HT1080 (cell line): ENCODE measurements at places on chromosomes 4 and X.

GRCh38 chr4:17817027-17817426 is 6.2 kb downstream of the NCAPG start:
- DNase-seq, result no peak

DNA sequence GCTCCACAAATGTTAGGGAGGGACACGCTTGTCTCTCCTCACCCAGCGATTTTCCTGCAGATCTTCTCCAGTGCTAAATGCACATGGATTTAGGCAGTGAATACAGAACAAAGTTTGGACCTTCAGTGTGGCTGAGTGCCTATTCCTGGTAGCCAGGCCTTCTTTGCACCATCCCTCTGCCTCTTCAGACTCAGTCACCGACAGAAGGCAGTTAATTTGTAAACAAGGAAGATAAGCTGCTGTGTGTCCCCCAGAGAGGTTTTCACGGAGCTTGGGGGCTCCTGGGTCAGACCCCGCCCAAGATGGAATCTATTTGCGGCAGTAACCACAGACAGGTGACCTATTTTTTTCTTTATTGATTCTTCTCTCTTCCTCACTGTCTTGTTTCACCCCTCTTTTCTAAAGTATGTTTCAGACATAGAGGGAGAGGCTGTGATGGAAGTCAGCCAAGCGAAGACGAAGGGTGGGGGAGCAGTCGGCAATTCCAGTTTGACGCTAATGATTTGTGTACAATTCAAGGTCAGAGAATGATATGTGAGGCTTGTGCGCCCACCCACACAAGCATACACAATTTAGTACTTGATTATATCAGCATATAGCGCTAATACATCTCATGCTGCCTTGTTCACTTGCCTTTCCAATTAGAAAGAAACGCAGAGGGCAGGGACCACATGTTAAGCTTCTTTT is 200.8 kb downstream of the MGST2 start:
- DNase-seq, result no peak

DNA sequence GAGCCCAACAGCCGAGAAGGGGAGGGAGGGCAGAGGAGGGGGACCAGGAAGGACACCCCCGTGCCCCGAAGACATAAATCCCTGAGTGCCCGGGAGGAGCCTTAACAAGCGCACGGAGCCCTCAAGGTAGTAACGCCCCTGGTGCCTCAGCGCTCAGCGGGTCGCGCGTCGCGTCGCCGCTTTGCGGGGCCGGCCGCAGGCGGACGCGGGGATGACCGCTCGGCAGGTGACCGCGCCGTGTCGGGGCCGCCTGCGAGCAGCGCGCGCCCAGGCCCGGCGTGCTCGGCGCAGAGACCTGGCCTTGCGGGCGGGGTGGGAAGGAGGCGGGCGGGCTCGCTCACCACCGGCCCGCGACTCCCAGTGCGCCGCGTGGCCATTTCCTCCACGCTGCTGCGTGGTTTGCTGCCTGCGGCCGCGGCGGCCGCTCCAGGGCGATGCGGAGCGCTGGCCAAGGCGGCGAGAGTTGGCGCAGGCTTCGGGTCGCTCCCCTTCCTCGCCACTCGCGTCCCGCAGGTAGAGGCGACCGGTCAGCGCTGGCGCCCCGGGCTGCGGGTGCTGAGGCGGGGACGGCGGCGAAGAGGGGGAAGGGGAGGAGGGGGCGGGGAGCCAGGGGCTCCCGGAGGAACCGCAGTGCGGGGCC is 632 bp downstream of the CCSER1 start:
- DNase-seq, result no peak

DNA sequence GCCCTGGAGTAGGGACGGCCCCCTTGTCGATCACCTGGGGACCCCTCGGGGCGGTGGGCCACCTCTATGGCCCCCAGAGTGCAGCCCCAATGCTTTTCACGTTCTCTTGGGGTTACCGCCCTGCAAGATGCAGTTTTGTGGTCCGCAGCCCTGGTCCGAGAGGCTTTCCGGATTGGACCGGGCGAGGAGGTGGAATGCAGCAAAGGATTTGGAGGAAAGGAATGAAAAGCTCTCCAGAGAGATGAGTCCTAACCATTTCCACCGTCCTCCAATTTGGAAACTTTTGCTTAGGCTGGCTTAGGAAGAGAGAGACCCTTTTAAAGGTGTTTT is 601 bp downstream of the SLC25A43 start:
- no peak for DNase-seq

DNA sequence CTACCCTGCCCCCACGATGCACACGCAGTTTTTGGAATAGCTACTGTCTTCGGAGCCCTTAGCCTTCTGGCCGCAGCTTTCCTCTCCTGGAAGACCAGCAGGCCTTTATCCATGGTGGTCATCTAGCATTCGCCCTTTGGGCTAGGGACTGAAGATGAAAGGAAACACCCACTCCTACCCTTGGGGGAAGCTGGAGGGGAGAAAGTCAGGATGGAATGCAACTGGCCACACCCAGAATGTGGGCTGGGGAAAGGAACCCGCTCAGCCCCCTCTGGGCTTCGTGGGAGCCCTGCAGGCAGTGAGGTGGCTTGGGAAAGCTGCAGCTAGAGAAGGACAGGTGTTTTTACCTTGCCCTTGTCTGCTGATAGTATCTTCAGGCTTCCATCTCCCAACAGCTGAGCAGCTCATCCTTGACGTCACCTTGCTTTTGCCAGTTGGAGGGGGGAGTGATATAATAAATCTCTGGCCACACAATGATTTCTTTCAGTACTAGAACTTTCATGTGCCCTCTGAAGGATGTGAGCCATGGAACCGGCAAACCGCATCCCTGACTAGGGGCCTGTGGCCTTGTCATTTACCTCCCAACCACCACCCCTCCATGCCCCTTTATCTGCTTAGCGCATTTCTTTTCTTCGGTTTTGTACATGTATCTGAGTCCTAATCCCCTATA is 59.0 kb downstream of the ELF4 start:
- DNase-seq, result no peak

DNA sequence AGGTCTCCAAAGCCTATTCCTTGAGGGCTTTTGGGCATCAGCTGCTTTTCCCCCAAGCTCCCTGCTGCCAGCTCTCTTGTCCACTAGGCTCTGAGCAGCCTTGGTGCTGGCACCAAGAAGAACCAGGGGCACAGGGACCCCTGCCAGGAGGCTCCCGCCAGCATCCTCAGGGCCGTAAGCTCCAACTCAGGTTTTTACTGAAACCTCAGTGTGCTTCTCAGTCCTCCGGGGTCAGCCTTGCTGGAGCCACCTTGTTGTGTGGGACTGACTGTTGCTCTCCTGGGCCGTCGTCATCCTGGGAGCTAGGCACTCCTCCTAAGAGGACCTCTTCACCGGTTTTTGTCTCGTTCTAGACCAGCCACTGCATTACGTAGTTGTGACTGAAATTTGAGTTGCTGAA is 38.9 kb downstream of the NOP14 start:
- no peak for DNase-seq

DNA sequence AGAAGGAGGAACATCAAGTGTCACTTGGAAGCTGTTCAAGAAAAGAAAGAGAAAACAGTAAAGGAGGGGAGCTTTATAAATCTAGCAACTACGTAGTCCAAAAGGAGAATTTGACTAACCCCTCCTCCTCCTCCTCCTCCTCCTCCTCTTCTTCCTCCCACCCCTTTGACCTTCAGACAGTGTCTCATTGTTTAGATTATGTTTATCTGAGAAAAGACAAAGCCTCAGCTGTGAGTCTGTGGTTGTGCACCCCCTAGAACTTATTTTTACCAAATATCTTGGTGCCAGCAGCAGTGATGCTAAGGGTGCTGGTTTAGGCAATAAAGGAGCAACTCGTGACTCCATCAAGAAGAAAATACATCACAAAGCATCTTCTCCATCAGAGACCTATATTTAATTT is 68.9 kb upstream of the BMP2K start:
- no peak for DNase-seq

GRCh38 chr4:119517361-119518229 is 111.0 kb downstream of the PDE5A start:
- no peak for DNase-seq

GRCh38 chr4:78571804-78572203 is 20.2 kb downstream of the ANXA3 start:
- DNase-seq, result no peak

DNA sequence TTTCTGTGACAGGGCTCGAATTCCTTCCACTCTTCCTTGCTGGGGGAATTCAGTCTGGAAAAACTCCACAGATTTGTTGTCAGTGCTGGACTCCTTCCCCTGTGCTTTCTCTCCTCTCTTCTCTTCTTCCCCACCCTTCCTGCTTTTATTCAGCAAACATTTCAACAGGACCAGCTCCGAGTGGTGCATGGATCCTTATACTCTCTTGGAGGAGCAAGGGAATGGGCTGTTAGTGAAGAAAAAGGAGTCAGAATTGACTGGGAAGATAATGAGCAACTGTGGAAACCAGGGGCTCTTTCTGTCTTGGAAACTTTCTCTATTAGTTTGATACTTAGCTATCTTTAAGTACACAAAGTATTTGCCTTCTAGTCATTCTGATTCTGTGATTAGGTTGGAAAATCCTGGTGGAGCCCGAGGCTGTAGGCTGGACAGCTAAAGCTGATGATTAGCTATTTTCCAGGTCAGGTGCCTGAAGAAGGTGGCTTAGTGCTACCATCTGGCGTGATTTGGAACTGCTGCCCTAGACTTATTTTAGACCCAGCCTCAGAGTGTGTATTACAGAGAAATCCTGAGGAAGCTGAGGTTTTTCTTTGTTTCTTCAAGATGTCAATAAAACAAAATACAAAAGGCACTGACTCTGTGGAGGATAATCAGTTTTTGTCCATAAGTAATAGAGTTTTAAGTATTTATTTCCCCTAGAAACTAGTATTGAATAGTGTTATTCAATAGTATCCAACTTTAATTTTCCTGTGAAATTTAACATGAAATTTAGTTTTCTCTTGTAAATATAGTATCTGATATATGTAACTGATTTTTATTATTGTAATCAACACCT is 38.4 kb downstream of the NAP1L5 start:
- peak; percentile 77 for DNase-seq

DNA sequence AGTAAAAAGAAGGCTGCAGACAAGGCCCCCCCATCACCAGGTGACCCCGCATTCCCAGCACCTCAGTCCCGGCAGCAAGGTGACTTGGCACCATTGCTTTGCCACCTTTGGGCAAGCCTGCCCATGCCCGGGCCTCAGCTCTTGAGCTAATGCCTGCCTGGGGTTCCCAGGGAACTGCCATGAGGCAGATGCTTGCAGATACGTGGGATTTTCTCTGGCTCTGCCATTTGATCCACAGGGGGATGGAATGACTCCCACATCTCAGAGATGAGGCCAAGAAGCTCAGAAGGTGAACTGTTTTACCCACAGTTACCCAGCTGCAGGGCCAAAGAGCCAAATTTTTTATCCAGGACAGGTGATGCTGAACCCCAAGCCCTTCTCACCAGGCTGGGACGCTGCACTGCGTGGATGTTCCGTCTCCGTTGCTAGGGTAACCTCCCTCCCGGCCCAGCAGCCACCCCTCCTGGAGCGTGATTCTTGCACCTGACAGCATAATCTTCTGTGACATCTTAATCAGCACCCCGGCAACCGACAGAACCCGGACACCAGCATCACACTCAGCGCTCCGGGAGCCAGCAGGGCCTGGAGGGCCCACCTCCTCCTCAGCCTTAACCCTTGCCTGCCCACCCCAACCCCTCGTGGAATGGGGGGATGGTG is 15.7 kb upstream of the MSX1 start:
- DNase-seq, result no peak
